ENCODE measurements at places on chromosomes 12 and 14.

GRCh38 chr12:26271889-26272492 is 76.6 kb downstream of the SSPN start:
- no peak for DNase-seq

DNA sequence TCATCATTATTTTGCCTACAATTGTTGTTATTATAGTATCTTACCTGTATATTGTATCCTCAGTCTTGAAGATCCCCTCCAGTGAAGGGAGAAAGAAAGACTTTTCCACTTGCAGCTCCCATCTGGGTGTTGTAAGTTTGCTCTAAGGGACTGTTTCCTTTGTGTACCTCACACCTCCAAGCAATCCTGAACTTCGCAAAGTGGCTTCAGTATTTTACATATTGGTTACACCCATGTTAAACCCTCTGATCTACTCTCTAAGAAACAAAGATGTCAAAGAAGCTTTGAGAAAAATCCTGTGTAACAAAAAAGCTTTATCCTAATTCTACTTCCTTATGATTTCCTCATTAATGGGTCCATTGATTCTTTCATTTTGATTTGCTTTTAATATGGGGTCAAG is 10.1 kb upstream of the OR9K2 start:
- no peak for DNase-seq

- DNase-seq = no peak
Observed at GRCh38 chr14:97138801-97139200, 341.6 kb downstream of the VRK1 start.

GRCh38 chr14:93941293-93941910 is 14.3 kb downstream of the FAM181A start:
- no peak for DNase-seq

GRCh38 chr12:2486796-2487195 is 308.0 kb upstream of the FKBP4 start:
- DNase-seq = no peak

All from activated gamma-delta T cell treated with anti-CD3 and anti-CD28 coated beads, Interleukin-2, amount 50 U/mL, for 16 hours (primary cell).